SW 1271 (cell line): ENCODE measurements at places on chromosomes 7 and 10.

DNA sequence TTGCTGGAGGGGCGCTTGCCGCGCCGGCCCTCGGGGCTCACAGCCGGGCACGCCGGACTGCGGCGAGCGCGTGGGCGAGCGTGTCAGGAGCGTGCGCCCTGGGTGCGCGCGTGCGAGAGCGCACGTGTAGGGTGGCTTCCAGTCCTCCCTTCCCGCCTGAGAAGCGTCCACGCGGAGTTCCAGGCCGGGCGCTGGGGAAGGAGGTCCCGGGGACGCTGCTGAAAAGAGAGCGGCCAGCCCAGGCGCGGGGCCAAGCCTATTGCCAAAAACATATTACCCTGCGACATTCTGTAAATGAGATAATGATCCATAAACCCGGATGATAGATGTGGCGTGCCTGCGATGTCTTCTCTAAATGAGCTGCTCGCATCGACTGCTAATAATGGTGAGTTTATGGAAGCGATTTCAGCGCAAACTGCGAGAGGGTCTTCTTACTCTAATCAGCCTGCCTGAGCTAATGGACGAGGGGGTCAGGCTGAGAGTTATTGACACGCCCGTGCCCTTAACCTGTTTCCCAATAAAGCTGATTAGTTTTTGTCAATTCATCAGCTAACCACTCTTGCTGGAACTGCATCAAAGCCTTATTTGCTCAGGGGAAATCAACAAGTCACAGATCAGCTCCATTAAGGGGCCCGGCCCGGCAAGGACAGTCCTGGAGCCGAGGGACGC, 8.0 kb upstream of the MNX1 start:
- no peak for DNase-seq

DNA sequence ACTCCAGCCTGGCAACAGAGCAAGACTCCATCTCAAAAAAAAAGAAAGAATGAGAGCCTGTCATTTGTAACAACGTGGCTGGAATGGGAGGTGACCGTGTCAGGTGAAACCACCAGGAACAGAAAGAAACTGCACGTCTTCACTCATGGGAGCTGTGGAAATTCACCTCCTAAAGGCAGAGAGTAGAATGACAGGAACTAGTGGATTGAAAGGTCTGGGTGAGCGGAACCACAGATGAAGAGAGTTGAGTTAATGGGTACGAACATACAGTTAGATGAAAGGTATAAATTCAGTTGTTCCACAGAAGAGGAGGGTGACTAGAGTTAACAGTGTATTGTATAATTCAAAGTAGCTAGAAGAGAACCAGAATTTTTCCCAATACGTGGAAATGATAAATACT, 78.6 kb downstream of the MAD1L1 start:
- DNase-seq = no peak

DNA sequence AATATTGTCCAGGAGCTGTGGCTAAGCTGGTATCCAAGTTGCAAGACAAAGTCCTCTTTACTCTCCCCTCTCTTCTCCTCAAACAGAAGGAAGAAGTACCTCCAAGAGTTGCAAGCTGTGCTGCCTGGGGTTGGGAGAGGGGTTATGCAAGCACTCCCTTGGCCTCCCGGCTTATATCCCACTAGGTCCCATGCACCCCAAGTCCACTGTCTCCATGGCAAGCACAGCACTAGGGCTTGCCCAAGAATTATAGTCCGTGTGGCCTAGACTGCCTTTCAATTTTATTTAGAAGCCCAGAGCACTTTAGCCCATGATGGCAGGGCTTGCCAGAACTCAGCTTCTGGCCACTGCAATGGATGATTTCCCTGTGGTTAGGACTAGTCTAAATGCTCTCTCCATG, 40.4 kb upstream of the TECTB start:
- no peak for DNase-seq

- DNase-seq = no peak
These were observed 10.3 kb downstream of the ZMIZ1 start for GRCh38 chr10:79079054-79079397.

GRCh38 chr10:130430852-130431704, 294.9 kb downstream of the GLRX3 start:
- DNase-seq = no peak

DNA sequence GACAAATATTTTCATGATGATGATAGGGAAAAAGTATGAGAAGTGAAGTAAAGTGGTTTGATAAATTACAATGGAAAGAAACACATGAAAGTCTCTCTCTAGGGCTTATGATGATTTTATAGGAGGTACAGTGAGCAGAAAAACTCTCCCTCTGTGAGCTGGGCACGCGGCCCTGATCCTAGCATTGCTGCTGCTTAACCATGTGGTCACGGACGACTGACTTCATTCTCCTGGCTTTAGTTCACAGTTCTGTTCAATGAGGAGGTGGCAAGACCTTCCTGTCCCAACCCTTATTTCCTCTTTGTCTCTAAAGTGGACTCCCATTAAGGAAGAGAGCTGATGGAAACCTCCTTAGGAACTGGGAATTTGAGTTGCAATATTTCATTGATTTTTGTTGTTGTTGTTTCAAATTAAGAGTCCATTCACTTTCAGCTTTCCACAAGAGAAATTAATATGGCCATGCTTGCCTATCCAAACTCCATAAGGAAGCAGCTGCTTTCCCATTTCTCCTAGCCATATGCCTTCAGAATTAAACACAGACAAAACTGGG, 8.2 kb upstream of the PON3 start:
- DNase-seq = no peak

- DNase-seq = no peak
These were observed 54.4 kb downstream of the ADCYAP1R1 start for GRCh38 chr7:31106303-31107105.

GRCh38 chr10:78194539-78195402, 161.1 kb downstream of the RPS24 start:
- no peak for DNase-seq
